COLO829 (cell line): ENCODE measurements at places on chromosomes 2 and 18.

DNA sequence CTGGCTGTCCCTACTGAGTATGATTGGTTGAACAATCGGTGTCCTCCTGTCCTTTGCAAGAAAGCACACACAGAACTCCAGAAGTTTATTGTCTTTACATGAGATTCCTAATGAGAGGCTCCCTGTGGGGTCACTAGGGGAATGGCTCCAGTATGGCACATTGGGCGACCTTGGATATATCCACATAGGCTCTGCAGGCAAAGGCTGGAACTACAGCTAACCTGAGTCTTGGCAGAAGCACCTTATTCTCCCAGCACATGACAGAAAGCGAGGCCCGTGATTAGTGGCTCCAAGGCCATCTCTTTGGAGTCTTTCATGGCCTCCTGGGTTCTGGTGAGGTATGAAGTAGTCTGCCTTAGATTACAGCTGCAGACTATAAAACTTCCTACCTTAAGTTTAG is 49.0 kb downstream of the ZDBF2 start:
- DNase-seq: no peak

DNA sequence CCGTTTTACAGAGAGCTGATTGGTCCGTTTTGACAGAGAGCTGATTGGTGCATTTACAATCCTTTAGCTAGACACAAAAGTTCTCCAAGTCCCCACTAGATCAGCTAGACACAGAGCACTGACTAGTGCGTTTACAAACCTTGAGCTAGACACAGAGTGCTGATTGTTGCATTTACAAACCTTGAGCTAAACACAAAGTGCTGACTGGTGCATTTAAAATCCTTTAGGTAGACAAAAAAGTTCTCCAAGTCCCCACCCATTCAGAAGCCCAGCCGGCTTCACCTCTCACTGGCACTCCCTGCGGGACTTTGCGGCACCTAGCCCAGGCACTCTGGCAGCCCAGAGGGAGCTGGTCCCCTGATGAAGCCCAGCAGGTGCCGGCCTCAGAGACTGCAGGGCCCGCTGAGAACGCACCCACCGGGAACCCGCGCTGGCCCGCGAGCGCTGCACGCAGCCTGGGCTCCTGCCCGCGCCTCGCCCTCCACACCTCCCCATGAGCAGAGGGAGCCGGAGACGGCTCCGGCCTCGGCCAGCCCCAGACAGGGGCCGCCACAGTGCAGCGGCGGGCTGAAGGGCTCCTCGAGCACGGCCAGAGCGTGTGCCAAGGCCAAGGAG is 508.1 kb upstream of the CHAC2 start:
- DNase-seq: no peak

GRCh38 chr18:76169733-76170132 is 325.3 kb downstream of the ZNF516 start:
- no peak for DNase-seq

GRCh38 chr18:48897531-48897930 is 53.2 kb downstream of the SMAD7 start:
- DNase-seq: no peak

- DNase-seq: no peak
These were observed 111.3 kb downstream of the PRELID3A start for GRCh38 chr18:12518832-12519531.

GRCh38 chr18:12029786-12030584 is 48.7 kb downstream of the IMPA2 start:
- DNase-seq: no peak

GRCh38 chr2:230327418-230328154 is 593 bp downstream of the SP140L start:
- peak; percentile 13 for DNase-seq

DNA sequence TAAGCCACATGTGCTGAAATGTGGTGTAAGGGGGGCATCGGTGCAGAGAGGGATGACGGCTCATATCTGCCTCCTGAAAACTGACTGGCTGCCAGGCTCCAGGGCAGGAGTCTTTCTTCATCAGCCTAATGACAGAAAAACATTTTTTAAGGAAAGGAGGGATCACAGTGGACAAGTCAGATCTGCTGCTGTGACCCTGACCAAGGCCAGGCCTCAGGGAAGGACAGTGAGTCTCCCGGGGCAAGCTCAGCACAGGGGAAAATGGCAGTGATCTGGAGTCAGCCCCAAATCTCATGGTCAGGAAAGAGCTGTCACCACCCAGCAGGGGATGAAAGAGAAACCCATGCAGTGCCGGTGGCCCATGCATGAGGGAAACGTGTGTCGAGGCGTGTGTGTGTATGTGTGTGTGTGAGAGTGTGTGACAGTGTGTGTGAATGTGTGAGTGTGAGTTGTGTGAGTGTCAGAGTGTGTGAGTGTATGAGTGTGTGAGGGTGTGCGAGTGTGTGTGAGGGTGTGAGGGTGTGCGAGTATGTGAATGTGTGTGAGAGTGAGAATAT is 134.5 kb downstream of the INHBB start:
- DNase-seq: no peak

DNA sequence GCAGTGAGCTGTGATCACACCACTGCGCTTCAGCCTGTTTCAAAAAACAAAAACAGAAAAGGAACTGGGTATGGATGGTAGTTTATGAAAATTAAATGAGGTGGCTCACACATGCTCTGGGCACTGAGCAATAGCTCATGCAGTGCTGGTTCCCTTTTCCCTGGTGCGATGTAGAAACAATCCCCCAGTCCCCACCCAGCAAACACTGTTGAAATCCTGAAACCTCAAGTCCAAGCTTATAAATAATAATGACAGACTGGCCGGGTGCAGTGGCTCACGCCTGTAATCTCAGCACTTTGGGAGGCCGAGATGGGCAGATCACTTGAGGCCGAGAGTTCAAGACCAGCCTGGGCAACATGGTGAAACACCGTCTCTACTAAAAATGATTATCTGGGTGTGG is 55.4 kb upstream of the SMAD2 start:
- no peak for DNase-seq

- no peak for DNase-seq
These were observed 52.3 kb downstream of the RAB27B start for GRCh38 chr18:54880395-54881105.

GRCh38 chr2:96788442-96789244 is 27.4 kb upstream of the CNNM3 start:
- DNase-seq: no peak

DNA sequence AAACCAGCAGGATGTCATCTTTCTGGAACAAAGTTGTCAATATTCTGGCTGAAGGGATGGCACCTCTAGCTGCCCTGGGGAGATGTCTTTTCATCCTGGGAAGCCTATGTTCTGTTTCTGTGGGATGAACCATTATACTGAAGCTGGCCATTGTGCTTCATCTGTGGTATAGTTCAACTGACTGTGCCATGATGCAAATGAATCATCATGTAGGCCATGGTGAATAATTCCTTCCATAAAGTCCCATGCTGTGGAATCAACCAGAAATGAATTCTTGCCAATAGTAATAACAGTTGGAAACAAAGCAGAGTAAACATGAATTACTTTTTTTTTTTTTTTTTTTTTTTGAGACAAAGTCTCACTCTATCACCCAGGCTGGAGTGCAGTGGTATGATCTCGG is 64.1 kb upstream of the CNGA3 start:
- DNase-seq: peak; percentile 48

DNA sequence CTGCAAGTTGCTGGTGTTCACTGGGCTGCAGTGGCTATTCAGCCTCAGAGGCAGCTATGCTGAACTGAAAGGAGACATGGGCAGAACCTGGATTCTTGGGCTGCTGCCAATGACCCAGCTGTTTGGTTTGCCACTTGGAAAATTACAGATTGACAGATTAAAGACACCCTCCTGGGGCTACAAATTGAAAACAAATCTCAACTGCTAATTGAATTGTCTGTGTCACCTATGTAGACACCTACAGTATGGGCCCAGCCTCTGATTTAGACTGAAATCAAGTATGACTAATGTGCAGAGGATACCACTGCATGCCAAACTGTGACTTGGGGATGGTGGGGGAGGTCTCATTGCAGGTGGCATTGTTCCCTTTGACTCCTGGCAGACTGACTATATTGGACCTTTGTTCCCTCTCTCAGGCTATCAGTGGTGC is 42.8 kb downstream of the ITSN2 start:
- DNase-seq: no peak

DNA sequence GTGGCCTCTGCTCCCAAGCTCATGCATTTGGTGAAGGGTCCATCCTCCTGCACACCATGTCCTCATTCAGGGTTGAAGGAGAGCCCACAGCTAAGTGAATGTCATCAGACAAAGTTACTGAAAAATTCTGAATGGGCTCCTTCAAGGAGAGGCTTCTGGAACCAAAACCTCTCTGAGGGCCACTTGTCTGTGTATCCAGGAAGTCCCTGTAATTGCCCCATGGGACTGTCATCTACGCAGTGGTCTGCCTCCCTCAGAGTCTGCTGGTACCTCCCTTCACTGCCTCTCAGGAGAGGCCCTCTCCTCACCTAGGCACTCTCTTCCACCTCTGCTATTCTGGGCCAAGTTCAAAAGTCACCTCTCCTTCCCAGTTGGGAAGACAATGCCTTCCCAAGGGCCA is 68.0 kb downstream of the SLC4A5 start:
- DNase-seq: no peak

- DNase-seq: no peak
These were observed 81.7 kb upstream of the DNAJC10 start for GRCh38 chr2:182634386-182634785.

GRCh38 chr18:13165636-13166423 is 52.7 kb upstream of the LDLRAD4 start:
- DNase-seq: no peak

- no peak for DNase-seq
These were observed 429.3 kb upstream of the VRK2 start for GRCh38 chr2:57617318-57617717.

DNA sequence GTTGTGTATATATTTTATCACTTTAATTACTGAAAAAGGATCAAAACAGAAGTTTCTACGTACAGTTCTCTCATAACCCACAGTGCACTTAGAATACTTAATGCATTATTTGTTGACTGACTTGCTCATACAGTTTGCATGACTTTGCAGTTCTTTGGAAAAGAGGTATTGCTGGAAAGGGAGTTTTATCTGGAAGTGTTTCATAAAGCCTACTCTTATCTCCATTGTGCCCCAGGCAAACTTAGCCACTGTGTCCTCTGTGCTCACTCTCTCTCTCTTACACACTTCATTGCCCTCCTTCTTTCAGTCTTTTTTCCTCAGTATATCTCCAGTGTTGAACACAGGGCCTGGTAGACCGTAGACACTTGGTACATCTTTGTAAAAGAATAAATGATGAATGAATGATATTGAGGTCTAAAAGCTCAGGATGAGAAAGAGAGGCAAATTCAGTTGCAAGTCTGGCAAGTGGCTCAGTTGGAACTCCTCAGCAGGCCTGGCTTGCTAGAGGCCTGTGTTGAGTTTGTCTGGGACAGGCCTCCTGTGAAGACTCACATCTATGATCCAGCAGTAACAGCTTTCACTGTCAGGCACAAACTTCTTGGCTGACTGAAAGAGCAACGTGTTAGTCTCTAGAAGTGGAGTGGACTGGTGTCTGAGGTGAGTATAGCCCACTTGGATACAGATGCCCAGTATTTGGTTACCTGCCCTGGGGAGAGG is 56.1 kb downstream of the SETBP1 start:
- peak; percentile 8 for DNase-seq

GRCh38 chr2:209771474-209772289 is at the start of gene UNC80:
Gene UNC80 (plus strand): TSS chr2:209771832. CDS start chr2:209772073, 241 bp downstream.
- peak; percentile 66 for DNase-seq

GRCh38 chr2:100254646-100255210 is 67.6 kb downstream of the LONRF2 start:
- no peak for DNase-seq

DNA sequence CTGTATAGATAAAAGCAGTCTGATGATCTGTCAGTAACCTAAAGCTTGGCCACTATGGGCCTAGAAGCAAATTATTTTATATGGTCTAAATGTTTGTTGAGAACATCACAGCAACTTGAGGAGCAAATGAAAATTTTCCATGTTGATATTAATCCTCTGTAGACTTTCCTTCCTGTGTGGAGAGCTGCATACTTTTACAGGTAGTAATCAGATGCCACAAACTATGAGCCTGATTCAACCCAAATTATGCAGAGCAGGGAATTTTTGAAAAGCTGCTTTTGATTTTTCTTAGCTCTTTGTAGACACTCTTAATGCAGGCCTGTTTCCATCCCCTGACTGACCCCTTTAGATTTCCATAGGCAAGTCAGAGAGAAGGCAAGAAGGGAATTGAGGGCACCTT is 17.3 kb downstream of the PAX3 start:
- DNase-seq: no peak

DNA sequence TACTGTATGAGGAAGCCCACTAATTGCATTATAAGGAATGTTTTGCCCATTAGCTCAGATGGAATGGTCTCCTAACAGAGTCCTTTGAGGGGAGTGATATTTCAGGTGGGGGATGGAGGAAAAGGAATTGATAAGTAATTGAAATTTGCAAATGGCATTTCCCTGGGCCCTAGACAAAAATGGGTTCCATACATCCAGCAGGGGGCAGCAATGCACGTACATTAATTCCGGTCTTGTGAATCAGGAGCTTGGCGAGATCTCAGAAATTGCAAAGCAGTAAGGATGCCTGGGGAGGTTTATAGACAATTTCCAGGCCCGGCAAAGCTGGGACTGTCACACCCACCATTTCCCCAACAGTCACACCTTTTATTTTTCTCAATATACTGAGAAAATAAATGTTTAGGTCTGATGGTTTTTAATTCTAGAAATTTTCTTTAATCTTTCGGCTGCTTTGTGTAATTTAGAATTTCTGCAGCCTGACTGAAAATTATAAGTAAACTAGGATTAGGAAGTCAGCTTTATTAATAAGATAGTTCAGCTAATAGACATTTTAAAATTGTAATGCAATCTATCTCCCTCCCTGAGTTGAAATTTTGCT is 122.8 kb downstream of the LYPD1 start:
- DNase-seq: peak; percentile 57

- peak; percentile 11 for DNase-seq
These were observed 1.2 kb downstream of the TGOLN2 start for GRCh38 chr2:85326406-85327159.

GRCh38 chr18:78686976-78687685 is 292.5 kb upstream of the SALL3 start:
- no peak for DNase-seq

DNA sequence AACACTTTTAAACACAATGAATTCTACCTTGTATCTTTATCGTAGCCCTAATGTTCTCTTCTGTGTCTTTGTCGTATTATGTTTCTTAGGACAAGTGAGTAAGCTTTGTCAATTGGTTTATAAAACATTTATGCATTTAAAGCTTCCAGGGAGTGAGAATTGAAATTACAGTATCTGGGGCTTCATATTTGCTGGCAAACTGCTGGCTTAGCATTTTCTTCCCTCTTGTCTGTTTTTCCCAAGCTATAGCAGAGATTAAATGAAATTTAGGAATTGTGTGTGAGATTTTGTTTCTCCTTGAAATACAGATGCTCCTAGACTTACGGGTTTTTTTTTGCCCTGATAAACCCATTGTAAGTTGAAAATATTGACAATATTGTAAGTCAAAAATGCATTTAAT is 73.3 kb downstream of the FMNL2 start:
- no peak for DNase-seq

GRCh38 chr2:62343636-62344337 is 147.9 kb downstream of the B3GNT2 start:
- DNase-seq: no peak
